ENCODE measurements at places on chromosomes 13 and 19.

DNA sequence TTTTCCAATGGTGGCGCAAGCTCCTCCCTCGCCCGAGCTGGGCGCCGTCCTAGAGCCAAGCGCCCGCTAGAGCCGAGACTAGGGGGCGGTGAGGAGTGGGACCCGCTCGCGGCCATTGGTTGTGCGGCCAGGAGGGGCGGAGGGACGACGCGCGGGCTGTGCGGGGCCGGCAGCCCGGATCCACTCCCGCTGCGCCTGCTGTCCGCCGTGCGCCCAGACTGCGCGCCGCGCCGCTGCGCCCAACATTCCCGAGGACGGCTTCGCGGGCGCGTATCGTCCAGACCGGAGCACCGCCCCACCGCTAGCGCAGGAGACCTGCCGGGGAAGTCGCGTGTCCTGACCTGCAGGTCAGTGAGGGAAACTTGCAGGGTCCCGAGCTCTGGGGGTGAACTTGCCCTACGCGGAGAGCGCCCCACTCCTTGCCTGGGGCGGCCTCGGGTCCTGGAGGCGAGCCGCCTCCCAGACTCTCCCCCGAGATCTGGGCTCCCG, at the start of gene SERTM1:
Gene SERTM1, plus strand, starts transcription at position 183 of the 489 bp plus-strand sequence. CDS start 21,059 bp downstream, outside the sequence.
- DNase-seq, result peak; percentile 47

DNA sequence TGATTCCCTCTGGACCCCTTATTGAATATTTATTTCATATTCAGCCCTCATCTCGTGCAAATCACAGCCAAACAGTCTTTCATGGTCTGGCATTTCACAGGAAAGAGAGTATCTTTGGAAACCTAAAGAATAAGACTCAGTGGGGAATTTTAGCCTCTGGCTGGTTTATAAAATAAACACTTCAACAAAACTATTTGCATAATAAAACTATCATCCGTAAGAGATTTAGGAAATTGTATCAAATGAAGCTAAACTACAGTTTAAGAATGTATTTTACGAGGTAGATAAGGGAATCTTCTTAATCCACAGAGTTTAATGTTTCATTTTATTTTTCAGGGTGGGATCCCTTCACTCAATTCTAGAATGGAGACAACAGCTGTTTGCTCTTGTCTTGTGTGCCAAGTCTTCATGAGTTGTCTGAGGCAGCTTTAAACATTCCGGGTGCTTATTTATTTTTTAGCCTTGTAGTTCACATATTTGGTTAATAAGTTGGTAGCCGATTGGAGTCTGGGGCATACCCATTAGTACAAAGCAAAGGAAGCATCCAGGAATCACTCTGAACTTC, 634.4 kb upstream of the KLF12 start:
- no peak for DNase-seq

DNA sequence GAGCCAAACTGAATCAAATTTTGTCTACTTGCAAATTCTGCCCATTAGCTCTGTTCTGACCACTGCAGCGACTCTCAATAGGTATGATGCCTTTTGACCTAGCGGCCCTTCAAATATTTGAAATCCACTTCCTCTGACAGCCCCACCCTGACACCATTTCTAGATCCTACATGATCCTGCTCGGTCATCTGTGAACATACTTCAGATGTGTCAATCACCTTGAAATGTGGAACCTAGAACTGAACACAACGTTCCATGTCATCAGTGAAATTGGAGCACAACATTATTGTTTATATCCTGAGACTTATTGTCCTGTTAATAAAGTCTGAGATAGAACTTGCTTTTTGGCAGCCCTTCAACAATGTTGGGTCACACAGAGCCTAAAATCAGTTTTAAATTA, 98.2 kb downstream of the UBL3 start:
- DNase-seq, result no peak

GRCh38 chr13:112435973-112436372, 59.8 kb downstream of the SPACA7 start:
- no peak for DNase-seq

DNA sequence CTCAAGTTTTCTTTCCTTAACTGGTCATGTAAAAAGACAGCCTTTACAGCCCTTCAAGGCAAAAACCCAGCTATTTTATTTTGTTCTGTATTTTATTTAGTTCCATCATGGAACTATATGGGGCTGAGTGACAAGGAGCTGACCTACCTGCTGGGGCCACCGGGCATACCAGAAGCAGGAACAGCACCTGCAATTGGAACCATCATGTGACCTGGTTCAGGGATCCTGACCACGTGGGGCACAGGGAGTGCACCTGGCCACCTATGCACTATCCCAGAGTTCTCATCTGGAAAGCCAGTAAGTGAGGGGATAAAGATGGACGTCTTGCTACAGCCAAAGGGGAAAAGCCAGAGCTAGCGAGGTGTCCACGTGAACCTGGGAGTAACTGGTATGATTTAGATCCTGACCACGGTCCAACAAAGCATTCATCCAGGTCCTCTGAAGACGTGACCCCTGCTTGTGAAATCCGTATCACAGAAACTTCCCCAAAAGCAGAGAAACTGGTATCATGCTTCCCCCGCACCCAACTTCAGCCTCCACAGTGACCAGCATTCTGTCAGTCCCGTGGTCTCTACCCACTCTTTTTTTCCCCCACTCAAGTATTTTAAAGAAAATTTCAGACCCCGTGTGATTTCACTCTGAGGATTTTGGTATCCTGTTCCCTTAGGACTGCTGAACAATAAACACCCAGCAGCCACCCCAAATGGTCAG, 40.5 kb upstream of the SLC15A1 start:
- no peak for DNase-seq

GRCh38 chr13:91045351-91046034, 302.0 kb upstream of the MIR17HG start:
- DNase-seq, result peak; percentile 10

- peak; percentile 43 for DNase-seq
These were observed 225.6 kb downstream of the RAP2A start for GRCh38 chr13:97659602-97660001.

DNA sequence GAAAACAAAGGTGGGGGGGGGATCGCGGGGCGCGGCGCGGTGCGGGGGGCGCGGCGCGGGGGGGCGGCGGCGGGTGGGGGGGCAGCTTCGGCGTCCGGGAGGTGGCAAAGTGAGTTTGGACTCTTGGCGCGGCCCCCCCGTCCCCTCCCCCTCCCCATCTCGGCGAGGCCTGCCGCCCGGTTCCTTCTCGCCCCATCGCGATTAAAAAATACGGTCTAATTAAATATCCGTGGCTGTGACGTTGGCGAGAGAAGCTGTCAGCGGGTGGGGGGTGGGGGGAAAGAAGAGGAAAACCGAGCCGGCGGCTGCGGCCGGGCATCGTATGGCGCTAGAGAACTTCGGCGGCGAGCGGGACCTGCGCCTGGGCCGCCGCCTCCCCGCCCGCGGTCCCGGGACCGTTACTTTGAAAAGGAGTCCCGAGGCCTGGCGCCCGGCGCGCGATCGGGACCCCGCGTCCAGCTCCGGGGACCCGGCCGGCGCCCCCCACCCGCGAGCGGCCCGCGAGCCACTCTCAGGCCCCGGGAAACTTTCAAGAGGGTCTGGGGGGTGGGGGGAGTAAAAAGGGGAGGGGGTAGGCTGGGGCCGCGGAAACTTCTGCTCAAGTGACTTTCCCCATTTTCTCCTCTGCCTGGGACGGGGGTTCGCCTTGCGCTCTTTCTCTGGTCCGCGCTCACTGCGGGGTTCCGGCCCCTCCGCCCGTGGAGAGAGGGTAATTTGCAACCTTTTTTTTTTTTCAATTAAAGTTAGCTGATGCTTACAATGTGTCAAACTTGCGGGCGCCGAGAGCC, 146.3 kb upstream of the ZNF536 start:
- no peak for DNase-seq

GRCh38 chr13:29483211-29483610, 112.3 kb downstream of the SLC7A1 start:
- DNase-seq, result no peak

DNA sequence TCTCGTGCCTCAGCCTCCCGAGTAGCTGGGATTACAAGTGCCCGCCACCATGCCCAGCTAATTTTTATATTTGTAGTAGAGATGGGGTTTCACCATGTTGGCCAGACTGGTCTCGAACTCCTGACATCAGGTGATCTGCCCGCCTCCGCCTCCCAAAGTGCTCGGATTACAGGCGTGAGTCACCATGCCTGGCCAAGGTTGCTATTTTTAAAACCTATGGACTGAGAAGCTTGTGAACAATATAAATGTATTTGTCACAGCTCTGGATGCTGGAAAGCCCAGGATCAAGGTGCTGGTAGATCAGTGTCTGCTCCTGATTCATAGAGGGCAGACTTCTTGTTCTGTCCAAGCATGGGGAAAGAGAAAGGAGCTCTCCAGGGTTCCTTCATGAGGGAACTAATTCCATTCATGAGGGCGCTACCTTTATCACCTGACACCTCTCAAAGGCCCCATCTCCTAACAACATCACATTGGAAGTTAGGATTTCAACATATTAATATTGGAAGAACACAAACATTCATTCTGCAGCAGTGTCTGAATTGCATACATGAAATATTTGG, 16.1 kb downstream of the CARD8 start:
- no peak for DNase-seq

GRCh38 chr19:46634656-46635218, 1.3 kb downstream of the GNG8 start:
- no peak for DNase-seq

DNA sequence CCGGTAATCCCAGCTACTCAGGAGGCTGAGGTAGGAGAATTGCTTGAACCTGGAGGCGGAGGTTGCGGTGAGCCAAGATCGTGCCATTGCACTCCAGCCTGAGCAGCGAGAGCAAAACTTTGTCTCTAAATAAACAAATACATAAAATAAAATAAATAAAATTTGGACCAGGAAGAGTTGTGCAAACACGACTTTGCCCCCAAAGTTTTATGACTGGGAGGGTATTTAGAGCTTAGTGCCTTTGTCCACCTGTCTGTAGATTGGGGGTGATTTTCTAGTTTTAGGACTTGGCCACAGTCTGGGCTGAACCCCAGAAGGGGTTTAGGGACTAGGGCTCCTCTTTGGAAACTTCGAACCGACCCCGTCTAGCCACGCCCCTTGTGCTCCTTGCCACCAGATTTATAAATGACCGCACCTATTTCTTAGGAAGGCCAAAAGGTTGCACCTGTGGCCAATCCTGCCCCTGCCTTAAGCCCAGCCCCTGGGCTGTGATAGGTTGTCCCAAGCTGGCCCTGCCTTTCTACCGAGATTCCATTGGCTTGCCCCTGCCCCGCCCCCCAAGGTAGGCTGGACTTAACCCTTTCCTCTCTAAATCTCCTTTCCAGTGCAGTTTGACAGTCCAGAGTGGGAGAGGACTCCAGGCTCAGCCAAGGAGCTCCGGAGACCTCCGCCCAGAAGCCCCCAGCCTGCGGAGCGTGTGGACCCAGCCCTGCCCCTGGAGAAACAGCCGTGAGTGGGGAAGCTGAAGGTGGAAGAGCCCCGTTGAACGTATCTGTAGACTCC, 5.3 kb downstream of the SHD start:
- DNase-seq, result no peak

- DNase-seq, result no peak
These were observed 136.5 kb downstream of the RAP2A start for GRCh38 chr13:97570442-97570841.
